Activated T-helper 1 cell treated with Interleukin-2 at 50 U/mL for 16 hours (primary cell): ENCODE measurements at places on chromosomes 2 and 18.

GRCh38 chr2:64383881-64384280 lies 70.1 kb upstream of the LGALSL start:
- no peak for DNase-seq

DNA sequence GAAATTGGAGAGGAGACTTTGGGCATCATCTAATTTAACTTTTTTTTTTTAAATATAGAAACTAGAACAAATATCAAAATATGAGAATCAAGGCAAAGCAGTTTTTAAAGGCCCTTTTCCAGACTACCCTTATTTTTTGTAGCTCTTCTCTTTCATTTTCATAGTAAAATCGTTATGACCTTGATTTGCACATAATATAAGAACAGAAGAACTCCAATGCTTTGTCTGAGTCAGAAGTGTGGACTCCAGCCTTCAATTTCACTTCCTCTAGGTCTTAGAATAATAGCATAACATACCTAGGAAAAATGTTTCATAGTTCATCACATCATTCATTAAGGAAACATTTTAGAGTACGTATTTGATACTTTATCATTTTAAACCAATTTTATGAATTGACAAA lies 74.4 kb downstream of the ANKRD12 start:
- no peak for DNase-seq

DNA sequence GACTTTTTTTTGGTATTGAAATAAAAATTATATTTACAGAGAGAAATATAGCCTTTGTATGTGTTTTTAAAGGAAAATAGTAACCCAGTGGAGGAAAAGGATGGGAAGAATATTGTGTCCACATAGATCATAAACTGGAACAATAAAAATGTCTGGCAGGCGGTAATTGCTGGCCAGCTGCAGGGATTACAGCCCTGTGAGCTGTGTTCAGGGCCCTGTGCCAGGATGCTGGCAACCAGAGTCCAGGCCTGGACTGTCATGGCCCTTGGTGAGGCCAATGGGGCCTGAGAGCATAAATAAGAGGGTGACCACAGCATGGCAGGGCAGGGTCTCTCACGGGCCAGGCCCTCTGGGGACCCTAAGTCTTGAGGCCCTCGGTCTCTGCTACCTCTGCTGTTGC lies 171.2 kb downstream of the ACOXL start:
- DNase-seq, result no peak

DNA sequence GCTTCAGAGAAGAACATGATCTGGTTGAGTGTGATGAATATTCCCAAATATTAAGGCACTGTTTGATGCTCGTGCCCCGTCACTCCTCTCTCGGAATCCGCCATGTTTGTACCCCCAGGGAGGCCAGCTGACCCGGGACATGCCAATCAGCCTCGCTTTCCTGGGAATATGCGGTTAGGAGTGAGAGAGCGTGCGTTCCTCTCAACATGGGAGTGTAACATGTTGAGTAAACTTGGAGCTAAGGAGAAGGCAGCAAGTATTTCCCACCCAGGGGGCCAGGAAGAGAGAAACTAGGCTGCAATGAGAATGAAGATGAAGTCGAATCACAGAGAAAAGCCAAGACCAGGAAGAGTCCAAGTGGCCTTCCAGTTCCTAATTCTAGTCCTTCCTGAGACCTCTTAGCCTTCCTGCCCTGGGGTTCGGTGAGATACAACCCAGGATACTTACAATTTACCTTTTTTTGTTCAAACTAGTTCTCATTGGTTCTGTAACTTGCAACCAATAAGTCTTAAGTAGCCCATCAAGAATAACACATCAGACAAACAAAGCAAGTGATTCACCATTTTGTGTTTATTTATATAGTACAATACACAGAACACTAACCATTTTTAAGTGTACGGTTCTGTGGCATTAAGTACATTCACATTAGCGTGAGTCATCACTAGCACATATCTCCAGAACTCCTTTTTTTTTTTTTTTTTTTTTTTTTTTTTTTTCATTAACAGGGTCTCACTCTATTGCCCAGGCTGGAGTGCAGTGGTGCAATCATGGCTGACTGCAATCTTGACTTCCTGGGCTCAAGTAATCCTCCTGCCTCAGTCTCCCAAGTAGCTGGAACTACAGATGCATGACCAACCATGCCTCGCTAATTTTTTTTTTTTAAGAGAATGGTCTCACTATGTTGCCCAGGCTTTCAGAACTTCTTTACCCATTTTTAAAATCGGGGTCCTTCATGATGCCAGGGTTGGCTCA lies 36.4 kb upstream of the SLC1A4 start:
- DNase-seq, result no peak

DNA sequence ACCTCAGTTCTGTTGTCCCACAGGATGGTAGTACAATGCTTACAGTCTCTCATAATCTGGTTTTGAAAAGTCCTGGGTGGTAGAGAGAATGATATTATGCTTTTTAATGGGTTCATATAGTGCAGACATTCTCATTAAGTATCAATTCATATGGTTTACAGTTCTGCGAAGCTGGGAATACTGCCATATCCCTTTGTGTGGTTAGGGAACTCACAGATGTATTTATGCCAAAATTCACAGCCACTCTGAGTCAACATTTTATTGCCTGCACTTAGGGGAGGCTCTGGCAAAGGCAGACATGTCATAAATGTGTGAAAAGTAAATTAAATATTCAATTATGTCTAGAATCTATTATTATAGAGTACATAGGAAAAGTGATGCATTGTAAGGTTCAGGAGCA lies 808.2 kb downstream of the SUCLG1 start:
- DNase-seq, result no peak

GRCh38 chr2:20021405-20022009 lies 9.0 kb upstream of the MATN3 start:
- DNase-seq, result no peak

GRCh38 chr2:49045083-49045482 lies 109.2 kb downstream of the FSHR start:
- DNase-seq, result no peak

GRCh38 chr2:71697106-71698004 lies 244.0 kb downstream of the DYSF start:
- no peak for DNase-seq

DNA sequence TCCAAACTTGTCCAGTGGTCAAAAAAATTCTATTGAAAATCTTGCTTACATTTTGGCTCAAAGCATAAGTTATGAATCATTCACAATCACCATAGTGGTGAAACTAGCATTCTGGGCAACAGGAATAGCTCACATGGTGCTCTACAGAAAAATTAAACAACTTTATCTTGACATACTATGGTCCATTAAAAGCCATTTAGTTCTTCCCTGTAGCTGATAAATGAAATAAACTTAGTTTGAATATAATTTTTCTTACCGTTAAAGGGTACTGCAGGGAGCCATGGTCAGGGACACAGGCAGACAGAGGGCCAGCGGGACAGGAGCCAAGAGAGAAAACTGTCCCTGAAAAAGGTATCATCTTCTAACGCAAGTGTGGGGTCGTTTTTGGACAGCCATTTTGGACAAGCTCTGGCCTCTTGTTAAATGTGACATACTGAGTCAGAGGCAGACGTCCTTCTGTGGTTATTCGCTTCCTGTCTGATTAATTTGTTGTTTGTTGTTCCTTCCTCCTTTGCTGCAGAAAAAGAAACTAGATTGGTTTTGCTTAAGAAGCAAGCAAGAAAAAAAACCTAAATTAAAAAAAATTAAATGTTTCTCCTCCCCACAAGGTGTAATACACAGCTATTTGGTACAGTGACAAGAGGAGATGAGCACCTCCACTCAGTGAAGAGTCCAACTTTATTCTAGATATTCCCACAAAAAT lies at the start of gene WIPF1:
TSS of gene WIPF1 (minus strand) at position 460 of the 703 bp plus-strand sequence. CDS start 12,231 bp downstream, outside the sequence.
- DNase-seq, result no peak

GRCh38 chr2:240851078-240851991 lies 17.3 kb upstream of the AGXT start:
- DNase-seq, result peak; percentile 70

DNA sequence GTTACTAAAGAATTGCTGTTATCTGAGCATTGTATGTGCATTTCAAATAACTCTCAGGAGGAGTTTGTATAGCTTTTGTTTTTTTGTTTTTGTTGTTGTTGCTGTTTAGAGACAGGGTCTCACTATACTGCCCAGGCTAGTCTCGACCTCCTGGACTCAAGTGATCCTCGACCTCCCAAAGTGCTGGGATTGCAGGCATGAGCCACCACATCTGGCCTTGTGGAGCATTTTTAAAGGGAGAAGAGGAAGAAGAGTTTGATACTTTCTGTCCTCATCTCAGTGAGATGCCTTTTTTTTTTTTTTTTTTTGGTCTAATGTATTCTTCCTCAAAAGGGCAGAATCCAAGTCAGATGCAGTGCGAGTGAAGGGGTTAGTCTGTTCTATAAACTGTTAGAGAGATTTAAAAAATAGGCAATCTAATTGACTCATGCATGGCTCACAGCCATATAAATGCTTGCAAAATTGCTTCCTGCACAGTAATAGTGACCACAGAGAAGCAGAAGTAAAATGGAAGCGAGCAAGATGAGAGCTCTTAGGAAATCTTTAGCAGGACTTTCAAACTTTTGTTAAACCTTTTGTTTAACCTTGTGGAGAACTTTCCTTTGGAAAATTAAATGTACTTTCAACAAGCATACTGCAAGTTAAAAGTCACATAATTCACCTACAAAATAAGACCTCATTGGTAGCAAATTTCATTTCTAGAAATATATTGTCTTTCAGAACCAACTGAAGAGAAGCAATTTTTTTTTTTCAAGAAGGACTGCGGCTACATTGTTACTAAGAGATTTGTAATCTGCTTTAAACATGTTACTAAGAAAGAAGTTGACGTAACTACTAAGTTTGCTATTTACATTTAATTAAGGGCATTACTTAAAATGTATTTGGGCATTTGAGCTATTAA lies 52.3 kb upstream of the ROCK1 start:
- DNase-seq, result no peak

- DNase-seq, result no peak
Measured at GRCh38 chr2:221309892-221310583, 262.1 kb downstream of the EPHA4 start.

DNA sequence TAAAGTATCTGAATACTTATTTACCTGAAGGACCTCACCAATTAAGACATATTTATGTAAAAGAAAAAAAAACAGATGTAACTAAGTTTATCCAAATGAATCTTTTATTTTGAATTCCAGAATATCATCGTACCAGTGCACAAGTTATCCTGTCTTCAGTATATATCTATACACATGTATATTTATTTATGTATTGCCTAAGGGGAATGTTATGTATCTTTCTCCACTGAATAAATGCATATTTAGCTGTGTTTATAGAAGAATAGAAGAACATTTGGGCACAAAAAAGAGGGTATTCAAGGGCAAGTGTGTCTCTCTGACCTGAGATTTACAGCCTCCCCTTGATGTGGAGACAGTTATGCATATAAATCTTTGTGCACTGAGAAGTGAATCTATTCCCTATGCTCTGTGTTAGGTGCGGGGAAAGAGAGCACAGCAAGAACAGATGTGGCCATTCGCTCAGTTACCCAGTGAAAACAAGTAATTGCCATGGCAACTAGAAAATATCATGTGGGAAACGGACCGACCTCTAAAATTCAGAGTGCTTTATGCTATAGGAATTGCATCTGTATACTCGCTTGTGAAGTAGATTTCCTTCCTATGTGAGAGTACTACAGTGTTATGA lies 39.5 kb upstream of the ASXL3 start:
- DNase-seq, result no peak

GRCh38 chr2:32746669-32747068 lies 118.8 kb downstream of the TTC27 start:
- no peak for DNase-seq

GRCh38 chr2:214899751-214900150 lies 90.3 kb upstream of the BARD1 start:
- DNase-seq, result no peak

- DNase-seq, result no peak
Measured at GRCh38 chr2:41068740-41069139, 616.9 kb upstream of the SLC8A1 start.

DNA sequence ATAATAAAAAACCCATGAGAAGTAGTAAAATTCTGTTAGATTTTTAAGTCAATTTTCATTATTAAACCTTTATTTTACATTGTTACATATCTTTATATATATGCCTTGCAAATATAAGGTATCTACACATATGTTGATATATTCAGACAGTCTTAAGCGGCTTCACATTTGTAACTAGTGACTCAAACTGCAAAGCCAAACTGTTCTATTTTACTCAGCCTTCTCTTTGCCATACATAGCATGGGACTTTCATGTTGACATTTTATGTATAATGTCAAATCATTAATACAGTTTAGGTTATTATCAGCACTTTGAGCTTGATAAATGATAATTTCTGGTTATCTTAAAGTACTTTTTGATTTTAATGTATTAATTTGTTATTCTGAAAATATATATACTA lies 125.0 kb upstream of the WDSUB1 start:
- no peak for DNase-seq

DNA sequence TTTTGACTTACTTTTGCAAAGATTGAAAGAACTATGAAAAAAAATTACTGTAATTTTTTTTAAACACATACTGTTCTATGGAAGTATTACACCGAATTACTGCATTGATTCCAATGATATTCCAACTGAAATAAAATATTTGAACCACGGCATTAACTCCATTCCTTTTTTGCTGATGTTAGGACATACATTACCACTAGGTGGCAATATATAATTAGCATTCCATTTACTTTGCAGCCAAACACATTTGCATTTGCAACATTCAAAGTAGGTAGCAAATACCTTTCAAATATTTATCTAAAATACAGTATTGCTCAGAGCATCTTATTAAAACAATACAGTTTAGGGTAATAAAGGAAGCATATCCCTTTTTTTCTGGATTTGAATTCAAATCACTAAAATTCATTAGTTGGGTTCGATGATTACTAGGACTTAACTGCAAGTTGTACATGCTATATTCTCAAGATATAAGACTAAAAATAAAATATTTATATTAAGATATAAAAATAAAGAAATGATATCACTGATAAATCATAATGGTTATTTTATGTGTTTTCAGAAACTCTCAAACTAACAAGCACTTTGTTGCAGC lies 31.3 kb downstream of the LANCL1 start:
- DNase-seq, result no peak

DNA sequence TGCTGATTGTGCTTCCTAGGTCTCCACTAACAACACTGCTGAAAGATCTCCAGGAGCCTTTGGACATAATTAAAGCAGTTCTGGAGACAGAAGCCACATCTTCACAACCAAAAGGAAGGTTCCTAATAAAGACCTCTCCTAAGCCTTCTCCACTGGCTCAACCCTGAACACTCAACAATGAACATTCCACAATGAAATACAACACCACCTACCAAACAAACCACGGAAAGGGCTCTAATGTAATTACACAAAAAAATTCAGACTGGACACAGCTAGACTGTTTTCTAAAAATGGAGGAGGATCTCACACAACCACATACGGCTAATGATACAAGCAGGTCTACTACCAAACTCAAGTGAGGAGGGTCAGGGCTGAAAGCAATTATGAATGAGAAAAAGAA lies 43.6 kb downstream of the NOL10 start:
- DNase-seq, result no peak

DNA sequence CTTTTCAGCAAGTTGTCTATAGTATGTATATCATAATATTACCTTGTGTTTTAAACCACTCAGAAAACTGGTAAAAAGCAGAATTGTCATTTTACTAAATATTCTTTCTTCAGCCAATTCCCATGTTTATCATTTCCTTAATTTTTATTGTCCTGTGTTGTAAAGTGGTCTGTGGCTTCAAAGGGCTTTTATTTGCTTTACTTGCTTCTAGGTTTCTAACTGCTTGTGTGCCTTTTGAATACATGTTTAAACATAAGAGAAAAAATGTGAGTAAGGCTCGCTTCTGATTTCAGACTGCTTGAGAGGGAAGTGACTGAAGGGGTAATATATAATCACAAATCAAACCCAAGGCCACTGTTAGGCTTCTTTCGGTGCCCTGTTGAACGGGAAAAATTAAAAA lies 407.5 kb upstream of the NRP2 start:
- DNase-seq, result no peak

GRCh38 chr2:74695663-74696062 lies 41.6 kb downstream of the SEMA4F start:
- no peak for DNase-seq

GRCh38 chr2:110173523-110173922 lies 31.3 kb downstream of the NPHP1 start:
- no peak for DNase-seq
